Smooth muscle cell of trachea (primary cell): ENCODE measurements at places on chromosomes 16 and 17. TPM values are rescaled to one million over a fixed set of nuclear protein-coding genes. Genes with fewer than 3 reads are reported as not detected.

OTOP2 gene
- total RNA-seq: not detected in 2 replicates

MPRIP gene
- total RNA-seq: 86.0 and 106 TPM in 2 replicates

REXO5 gene
- total RNA-seq: 6.8 and 14.4 TPM in 2 replicates

KRTAP2-3 gene
- not detected in 2 replicates for total RNA-seq

TBC1D24 gene
- total RNA-seq: 16.9 and 23.3 TPM in 2 replicates

SOCS1 gene
- 32.6 and 32.7 TPM in 2 replicates for total RNA-seq

FOXF1 gene
- total RNA-seq: 21.8 and 39.0 TPM in 2 replicates

C1QL1 gene
- total RNA-seq: 0.29 and 0.99 TPM in 2 replicates

CCL7 gene
- 1.7 TPM in 1 of 2 replicates, not detected in the other for total RNA-seq

ABCC6 gene
- 1.0 and 2.3 TPM in 2 replicates for total RNA-seq

PRSS33 gene
- not detected in 2 replicates for total RNA-seq
